CD4-positive, alpha-beta T cell treated with Interleukin-21 for 1 hour (primary cell): ENCODE measurements at places on chromosomes 1 and 21.
A peak's percentile ranks its signal among the peaks of the same experiment; 100 is the strongest.

- no peak for DNase-seq
Measured at GRCh38 chr1:94411237-94411636, 7.0 kb upstream of the ABCD3 start.

- DNase-seq = no peak
Measured at GRCh38 chr21:28871388-28872010, 121.2 kb downstream of the LTN1 start.

DNA sequence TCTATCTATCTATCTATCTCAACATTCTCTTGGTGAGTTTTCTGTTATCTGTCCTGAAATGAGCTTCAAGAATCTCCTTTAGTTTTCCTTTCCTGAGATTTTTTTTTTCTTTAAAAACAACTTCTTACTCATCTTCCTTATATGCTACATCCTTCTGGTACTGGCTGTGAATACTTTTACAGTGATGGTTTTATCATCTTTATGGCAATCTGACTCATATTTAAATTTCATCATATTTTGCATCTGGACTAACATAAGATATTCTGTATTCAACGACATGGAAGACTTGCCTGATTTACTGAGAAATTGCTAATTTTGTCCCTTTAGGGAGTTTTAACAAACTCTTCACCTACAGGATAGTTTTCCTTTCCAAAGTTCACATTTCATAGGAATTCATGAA lies 33.0 kb downstream of the PDE4B start:
- no peak for DNase-seq

GRCh38 chr1:85427849-85428248 lies 37.1 kb downstream of the DDAH1 start:
- no peak for DNase-seq

DNA sequence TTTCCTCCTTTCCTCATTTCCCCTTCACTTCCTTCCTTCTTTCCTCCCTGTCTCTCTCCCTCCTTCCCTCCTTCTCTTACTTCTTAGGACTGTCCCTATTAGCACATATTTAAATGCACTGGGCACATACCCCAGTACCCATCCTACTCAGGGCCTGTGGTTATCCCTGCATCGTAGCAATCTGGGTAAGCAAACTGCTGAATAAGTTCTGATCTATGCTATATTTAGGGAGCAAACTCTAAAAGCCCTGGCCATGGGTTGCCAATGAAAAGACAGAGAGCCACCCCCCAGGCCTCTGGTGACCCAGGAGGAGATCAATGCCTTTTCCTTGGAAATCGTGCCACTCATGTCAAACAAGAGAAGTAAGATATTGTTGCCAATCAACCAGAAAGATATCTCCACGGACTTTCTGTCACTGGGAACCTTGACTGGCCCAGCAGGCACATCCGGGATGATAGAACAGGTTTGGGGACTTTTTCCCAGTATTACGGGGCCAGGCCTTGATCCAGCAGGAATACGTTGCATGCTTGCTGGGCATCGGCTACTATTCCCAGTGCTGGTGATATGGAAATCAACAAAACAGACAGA lies 5.4 kb downstream of the FAM3B start:
- DNase-seq = no peak

DNA sequence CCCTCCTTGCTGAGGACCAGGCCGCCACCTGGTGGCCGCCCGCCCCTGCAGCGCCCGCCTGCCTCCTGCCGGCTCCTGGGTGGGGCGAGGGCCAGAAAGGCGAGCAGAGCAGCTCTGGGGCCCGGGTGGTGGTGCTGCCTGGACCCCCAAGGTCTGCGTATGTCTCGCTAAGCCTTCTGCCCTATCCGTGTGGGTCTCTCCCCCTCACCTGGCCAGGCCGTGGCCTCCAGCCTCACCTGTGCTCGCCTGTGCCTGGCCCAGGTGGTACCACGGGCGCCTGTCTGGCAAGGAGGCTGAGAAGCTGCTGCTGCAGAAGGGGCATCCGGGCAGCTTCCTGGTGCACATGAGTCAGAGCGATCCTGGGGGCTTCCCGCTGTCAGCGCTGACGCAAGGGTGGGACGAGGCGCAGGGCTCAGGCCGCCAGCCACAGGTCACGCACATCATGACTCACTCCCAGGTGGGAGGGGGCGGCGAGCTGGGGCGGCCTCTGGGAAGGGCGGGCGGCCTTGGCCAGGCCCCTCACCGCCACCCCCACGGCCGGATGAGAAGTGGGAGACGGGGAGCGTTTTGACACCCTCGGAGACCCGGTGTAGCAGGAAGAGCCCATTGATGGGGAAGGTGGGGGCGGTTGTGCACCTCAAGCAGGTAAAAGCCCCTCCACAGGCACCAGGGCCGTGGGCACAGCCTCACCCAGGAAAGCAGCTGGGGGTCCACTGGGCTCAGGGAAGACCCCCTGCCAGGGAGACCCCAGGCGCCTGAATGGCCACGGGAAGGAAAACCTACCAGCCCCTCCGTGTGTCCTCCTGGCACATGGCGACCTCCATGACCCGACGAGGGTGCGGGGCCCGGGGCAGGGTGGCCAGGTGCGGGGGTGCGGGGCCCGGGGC lies 9.9 kb downstream of the RNF223 start:
- DNase-seq = peak; percentile 79

DNA sequence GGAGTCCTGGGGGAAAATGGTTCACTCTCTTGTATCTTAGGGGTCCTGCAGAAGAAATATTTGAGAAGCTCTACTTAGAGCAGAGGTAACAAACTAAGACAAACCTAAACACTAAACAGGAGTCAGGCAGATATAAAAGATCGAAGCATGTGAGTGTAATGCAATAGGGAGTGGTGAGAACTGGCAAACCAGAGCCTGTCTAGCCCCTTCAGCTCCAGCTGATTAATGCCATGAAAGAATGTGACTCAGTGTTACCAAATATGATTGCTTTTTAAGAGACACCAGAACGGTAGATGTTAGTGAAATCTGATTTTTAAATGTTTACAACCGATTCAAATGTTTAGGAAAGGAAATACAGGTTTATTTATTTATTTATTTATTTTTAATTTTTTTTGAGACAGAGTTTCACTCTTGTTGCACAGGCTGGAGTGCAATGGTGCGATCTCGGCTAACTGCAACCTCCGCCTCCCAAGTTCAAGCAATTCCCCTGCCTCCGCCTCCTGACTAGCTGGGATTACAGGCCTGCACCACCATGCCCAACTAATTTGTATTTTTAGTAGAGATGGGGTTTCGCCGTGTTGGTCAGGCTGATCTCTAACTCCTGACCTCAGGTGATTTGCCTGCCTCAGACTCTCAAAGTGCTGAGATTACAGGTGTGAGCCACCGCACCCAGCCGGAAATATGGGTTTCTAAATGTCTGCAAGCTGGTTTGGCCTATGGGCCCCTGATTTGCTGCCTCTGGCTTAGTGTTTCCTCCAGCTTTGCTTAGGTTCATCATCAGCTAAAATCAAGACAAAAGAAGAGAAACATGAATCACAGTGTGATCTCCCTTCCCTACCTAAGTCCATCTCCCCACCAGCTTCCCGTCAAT lies 12.2 kb downstream of the TXNIP start:
- peak; percentile 56 for DNase-seq

DNA sequence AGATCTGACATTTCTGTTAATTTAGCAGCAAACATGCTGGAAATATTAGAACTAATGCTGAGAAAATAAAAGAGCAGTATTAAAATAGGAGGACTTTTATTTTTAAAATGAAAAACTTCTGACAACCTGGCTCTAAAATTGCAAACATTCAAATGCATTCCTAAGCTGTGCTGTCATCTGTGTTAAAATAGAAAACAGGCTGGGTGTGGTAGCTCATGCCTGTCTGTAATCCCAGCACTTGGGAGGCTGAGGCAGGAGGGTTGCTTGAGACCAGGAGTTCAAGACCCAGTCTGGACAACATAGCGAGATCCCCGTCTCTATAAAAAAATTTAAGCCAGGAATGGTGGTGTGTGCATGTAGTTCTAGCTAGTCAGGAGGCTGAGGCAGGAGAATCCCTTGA lies 44.6 kb downstream of the MIGA1 start:
- DNase-seq = no peak

DNA sequence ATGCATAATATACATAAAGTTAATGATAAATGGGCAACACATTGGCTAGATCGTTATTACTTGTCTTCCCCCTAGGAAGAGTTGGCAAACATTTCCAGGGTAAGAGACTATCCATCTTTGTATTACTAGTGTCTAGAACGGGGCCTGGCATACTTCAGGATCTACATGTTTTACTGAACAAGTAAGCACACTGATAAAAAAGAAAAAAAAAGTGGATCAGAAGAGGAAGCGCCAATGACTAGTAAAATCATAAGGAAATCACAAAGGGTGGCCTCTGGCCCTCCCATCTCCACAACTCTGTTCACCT lies 482 bp downstream of the TM2D1 start:
- DNase-seq = no peak

DNA sequence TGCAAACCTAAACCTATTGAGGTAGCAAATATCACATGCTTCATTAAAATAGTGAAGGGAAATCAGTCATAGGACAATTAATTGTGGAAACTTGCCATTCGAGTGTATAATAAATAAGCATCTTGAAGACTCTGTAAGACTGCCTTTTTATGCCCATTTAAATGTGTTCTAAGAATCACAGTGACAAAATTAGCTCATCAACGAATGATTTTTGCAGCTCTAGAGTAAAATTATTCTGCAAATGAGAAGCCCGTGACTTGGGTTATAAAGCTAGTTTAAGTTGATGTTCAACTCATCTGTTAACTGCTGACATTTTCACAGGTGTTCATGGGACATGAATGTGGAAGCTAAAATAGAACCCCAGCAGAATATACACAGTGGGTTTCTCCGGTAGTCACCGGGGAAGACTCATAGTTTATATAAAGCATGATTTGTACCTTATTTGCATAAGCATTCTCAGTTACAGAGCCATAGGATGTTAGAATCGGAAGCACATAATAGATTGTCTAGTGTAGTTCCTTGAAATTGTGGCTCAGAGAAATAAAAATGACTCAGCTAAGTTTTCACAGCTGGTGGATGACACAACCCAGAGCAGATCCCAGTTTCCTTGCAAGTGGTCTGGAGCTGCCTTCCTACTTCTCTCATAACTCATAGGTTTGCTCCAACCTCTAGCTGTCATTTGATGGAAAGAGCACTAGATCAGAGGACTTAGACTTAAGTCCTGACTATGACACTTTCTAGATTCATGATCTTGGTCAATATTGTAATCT lies 107.3 kb downstream of the UCHL5 start:
- no peak for DNase-seq

- peak; percentile 55 for DNase-seq
Measured at GRCh38 chr1:101122452-101123166, 97.0 kb upstream of the DPH5 start.
